ENCODE measurements at places on chromosomes 5 and 9.
A peak's percentile ranks its signal among the peaks of the same experiment; 100 is the strongest.

DNA sequence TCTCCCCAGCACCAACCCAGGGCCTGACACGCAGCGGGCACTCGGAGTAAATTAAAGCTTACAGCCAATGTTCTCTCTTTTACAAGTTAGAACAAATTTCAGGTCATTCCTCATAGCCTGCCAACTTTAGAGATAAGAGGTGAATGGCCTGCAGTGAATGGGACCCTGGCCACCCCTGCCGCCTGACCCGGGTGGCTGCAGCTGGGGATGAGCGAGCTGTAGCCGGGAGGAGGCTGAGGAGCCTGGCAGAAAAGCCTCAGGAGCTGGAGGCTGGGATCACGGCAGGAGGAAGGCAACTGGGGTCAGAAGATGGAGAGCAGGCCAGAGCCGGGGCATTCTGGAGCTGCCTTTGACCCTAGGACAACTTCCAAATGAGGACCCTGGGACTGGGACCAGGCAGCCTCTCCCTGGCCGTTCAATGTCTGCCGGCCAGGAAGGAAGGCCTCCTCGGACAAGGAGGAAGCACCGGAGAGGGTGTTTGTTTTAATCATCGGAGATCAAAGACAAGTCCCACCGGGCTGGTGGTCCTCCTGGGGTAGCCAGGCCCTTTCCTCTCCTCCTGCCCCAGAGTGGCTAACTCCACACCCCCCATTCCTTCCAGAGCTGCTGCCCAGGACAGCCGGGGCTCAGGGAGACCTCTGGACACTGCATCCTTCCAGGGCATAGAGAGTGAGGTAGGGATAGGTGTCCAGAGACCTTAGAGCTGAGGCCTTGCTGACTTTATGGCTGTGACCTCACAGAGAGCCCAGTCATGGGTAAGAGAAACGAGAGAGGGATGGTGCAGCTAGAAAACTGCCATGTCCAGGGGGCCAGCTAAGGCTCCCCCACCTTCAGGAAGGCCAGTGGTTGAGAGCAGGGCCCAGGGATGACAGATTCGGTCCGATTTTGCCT lies 87.3 kb upstream of the LMX1B start:
- no peak for DNase-seq

DNA sequence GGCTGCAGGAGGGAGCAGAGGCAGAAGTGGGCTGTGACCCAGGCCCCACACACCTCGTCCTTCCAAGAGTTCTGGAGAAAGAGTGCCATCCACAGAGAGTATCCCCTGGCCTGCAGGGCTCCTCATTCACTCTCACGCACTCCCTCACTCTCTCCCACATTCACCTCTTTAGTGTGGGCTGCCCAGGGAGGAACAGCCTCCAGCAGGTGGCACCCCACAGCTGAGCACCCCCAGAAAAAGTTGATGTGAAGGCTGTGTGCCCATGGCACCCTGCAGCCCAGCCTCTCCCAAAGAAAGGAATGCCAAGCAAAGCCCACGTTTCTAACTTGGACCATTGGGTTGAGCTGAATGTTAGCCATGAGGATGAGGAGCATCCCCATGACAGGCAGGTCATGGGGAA lies 4.5 kb upstream of the SHC3 start:
- DNase-seq: no peak

DNA sequence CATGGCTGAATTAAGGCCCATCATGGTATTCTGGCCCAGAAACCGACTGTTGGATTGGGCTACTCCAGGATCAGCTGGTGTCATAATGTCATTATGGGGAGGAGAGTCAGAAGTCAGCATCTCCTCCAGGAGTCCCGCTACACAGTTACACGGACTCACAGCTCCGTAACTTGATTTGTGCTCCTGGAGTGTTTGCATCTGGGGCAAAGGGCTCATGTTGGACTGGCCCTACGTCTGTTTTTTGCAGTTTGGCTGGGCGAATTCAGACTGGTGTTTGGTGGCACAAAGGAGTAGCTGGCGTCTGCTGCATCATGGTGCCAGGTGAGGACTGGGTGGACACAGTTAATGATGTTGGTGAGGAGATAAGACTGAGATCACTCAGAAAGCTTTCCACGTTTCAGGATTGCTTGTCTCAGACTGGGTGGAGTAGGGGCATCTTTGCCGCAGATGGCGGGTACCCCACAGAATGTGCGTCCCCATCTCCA lies 31.3 kb downstream of the OR2V1 start:
- DNase-seq: no peak

GRCh38 chr5:125491986-125492492 lies 745.6 kb upstream of the ZNF608 start:
- DNase-seq: no peak

GRCh38 chr5:109987970-109988369 lies 298.2 kb downstream of the MAN2A1 start:
- peak; percentile 32 for DNase-seq

Measured in DMS 273 treated with DMSO at 0.1 percent for 48 hours (cell line).